Inflammatory macrophage (primary cell): ENCODE measurements at places on chromosomes 4 and X.
A peak's percentile ranks its signal among the peaks of the same experiment; 100 is the strongest.

GRCh38 chrX:1327651-1328304, 8.8 kb upstream of the IL3RA start:
- no peak for DNase-seq

DNA sequence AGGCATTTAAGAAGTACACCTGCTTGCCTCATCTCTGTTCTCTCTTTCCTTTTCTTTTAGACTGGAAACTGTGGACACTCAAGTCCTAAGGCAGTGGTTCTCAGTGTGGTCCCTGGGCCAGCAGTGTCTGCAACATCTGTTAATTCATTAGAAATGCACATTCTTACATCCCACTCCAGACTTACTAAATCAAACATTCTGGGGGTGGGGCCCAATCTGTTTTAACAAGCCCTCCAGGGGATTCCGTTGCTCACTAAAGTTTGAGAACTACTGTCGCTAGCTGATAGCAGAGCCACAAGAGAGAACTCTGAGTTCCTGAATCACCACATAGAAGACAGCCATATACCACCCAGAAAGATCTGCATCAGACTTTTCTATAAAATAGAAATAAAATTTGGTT, 430.6 kb downstream of the BCOR start:
- DNase-seq, result no peak

GRCh38 chrX:140440876-140441275, 64.0 kb downstream of the SOX3 start:
- DNase-seq, result no peak

DNA sequence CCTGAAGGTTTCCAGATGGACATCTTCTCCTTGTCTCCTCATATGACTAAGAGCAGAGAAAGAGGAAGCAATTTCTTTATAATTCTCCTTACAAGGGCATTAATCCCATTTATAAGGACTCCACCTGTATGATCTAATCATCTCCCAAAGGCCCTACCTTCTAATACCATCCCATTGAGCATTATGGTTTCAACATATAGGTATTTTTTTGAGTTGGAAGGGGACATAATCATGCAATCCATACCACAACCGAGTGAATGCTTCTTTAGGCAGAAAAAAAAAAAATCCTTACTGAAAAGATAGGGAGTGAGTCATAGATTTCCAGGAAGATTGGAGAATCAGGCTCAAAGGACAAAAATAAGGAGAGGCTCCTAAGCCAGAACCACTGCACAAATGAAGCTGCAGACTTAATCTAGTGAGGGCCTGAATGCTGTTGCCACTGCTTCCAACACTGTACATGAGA, 312.5 kb upstream of the HS3ST1 start:
- DNase-seq, result no peak

- no peak for DNase-seq
These were observed 248.6 kb downstream of the ADAMTS3 start for GRCh38 chr4:72320223-72320948.

- DNase-seq, result peak; percentile 88
These were observed 20.8 kb downstream of the IRF2 start for GRCh38 chr4:184453365-184454160.

GRCh38 chr4:179728305-179728704, 2286.1 kb upstream of the AGA start:
- no peak for DNase-seq

DNA sequence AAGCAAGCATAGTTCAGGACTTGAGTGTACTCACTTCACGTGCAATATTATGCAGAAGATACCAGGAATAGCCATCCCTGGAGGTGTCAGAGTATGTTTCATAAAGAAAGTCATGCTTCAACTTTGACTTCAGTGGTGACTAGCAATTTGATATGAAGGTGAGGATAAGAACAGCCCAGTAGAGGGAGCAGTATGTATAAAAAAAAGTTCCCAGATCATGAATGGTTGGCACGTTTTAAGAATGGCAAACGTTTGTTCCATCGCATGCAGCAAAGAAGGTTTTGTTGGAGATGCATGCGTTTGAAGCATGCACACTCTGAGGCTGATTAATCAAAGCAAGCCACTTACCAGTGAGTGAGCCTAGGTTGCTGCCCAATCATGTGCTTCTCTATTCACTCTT, 33.5 kb upstream of the SLITRK4 start:
- no peak for DNase-seq

GRCh38 chr4:166230841-166231240, 357.8 kb downstream of the TLL1 start:
- DNase-seq, result no peak

GRCh38 chr4:157372567-157372966, 152.0 kb downstream of the GRIA2 start:
- DNase-seq, result no peak

- DNase-seq, result no peak
These were observed 466.9 kb downstream of the FSTL5 start for GRCh38 chr4:161696944-161697343.
